ENCODE measurements at places on chromosomes 6 and 20.

- DNase-seq, result no peak
These were observed 37.9 kb downstream of the ERMARD start for GRCh38 chr6:169789146-169789943.

- DNase-seq, result no peak
These were observed 455.6 kb downstream of the MAFB start for GRCh38 chr20:40233406-40233805.

DNA sequence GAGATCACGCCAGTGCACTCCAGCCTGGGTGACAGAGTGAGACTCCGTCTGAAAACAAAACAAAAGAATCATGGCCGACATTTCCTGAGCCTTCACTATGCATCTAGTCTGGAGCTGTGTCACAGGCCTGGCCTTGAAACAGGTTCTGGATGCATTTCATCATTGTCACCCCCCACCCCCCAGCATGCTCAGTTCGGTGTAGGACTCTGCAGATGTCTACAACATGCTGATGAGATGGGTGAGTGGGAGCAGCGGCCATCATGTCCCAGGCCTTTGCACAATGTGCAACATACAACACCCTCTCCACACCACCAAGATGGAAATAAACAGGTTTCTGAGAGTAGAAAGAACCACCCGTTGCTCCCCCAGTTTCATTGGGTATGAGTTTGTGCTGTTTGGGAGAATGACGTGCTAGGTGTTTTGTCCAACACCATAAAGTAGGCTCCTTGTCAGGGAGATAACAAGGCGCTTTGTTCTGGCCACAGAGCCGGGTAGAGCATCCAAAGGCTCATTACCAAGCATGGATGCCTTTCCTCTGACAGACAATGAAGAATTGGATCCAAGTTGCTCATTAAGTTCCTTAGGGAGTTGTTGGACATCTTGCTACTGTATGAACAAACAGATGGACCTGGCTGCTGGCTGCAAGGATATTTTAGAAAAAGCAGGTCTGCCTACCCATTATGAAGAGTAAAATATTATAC lies 22.1 kb downstream of the SNHG17 start:
- DNase-seq, result no peak

GRCh38 chr6:162485464-162485863 lies 242.1 kb downstream of the PRKN start:
- no peak for DNase-seq

- no peak for DNase-seq
These were observed 170.6 kb upstream of the EYA4 start for GRCh38 chr6:133070410-133071043.

DNA sequence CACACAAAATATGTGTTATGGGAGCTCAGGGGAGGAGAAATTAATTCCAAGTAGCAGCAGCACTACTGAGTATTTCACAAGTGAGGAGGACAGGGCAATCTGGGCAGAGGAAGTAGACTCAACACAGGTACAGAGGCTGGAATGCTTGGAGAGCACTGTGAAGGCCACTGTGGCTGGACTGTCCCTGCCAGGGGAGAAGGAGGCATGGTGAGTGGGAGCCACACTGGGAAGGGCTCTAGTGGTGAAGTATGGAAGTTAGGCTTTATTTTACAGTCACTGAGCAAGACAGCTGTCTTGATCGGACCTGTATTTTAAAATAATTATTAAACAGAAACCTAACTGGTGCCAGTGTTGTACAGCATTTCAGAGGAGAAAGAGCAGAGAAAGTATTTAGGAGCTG lies 28.8 kb downstream of the FAM229B start:
- no peak for DNase-seq

All from umbilical cord (tissue), 2 donors.